ENCODE measurements at places on chromosomes 5 and 9.

GRCh38 chr9:99973455-99973854 is 67.0 kb downstream of the STX17 start:
- DNase-seq = no peak

GRCh38 chr5:126435714-126436113 is 12.5 kb downstream of the GRAMD2B start:
- no peak for DNase-seq

- DNase-seq = no peak
Observed at GRCh38 chr9:68548241-68548640, 7.6 kb upstream of the TMEM252 start.

DNA sequence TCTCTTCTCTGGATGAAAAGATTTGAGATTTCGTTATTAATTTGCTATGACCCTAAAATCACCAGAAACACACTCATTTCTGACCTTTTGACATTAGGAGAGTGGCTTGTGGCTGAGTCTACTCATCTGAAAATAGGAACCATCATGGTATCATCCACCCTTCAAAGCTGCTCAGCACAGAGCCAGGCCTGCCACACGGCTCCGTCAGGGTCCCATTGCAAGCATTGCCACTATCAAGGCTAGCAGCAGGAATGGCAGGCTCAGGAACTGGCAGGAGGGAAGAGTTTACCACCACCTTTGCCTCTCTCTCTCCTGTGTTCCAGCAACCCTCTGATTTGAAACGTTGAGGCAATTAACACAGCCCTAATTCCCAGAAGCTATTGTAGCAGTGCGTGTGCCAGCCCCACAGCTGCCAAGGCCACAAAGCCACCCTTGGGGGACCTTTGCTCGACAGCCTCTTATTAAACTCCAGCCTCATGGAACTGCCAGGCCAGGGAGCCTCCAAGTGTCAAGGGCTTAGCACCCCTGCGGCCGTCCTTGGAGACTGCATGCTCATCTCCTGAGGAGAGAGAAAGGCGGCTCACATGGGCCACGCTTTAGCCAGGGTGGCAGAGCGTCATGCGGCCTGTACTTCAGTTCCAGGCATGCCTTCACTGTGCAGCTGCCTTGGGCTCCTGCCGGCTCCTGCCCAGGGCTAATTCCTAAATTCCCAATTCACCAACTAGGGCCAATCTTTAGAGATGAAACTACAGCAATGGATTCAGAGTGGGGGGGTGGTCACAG is 145.9 kb downstream of the ROR2 start:
- DNase-seq = no peak

DNA sequence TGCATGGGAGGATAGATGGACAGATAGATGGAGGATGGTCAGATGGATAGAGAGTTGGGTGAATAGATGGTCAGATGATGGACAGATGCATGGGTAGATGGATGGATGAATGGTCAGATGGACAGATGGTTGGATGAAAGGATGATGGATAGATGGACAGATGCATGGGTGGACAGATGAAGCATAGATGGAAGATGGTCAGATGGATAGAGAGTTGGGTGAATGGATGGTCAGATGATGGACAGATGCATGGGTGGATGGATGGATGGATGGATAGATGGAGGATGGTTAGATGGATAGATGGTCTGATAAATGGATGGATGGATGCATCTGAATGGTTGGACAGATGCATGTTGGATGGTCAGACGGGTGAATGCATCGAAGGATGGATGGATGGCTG is 70.4 kb downstream of the COL23A1 start:
- no peak for DNase-seq

Measured in GM20000 (cell line).